ENCODE measurements at places on chromosomes 5 and 9.

- no peak for DNase-seq
Measured at GRCh38 chr5:118176146-118176545, 812.2 kb downstream of the DTWD2 start.

DNA sequence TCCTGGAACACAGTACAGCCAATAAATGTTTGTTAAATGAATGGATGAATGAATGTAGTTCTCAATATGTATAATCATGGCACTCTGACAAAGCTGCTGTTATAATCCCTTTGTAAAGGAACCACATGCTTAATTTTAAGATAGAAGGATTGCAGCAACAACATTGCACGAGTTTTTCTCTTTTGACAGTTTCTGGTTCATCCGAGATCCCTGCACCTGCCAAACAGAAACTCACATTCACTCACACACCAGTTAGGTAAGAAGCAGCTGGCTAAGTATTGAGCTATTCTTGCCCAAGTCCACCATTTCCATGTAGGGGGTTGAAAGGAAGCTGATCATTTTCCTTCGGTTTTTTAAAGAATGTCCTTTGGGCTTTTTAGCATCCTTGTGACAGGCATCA lies 133.7 kb upstream of the MAP1B start:
- no peak for DNase-seq

DNA sequence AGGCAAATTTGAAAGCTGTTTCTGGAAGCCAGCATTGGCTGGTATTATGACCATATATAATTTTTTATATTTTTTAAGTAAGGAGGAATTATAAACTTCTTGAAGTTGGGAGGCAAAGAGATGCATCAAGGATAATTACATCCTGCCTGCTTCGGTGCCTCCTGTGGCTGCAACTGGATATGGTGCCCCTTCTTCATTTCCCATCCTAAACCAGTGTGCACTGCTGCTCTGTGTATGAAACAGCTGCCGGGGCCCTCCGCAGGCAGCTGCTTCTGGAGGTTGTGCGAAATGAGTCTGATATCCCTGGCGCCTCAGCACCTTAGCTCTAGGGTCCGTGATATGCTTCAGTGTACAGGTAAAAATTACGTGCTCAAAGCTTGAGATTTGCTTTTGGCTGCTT lies 304.2 kb downstream of the ENC1 start:
- DNase-seq: no peak

DNA sequence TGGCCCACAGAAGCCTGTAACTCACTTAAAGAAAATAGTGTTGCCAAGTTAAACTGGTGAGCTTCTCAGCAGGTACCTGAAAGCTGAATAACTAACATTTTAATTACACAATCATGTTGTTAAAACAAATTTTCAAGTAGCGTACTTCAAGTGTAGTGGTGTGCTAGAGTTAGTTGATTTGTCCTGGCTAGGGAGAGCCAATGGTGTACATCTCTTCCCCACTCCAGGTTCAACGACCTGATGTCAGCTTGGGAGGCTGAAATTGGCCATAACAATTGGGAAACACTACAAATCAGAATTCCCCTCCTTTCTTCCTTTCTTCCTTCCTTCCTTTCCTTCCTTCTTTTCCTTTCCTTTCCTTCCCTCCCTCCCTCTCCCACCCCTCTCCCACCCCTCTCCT lies 295.3 kb upstream of the SLC24A2 start:
- no peak for DNase-seq

- DNase-seq: no peak
Measured at GRCh38 chr5:82813861-82814260, 263.3 kb downstream of the TMEM167A start.

DNA sequence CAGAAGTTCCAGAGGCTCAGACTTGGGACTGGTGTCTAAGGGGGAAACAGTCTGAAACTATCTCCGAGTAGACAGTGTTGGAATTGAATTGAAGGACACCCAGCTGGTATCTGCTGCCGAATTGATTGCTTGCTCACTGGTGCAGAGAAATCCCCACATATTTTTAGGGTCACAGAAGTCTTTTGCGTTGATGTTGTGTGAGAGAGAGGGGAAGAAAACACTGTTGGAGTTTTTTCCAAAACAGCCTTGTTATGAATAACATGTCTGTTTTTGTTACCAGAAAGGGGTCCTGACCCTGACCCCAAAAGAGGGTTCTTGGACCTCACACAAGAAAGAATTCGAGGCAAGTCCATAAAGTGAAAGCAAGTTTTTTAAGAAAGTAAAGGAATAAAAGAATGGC lies 81.3 kb downstream of the ALDH7A1 start:
- no peak for DNase-seq

DNA sequence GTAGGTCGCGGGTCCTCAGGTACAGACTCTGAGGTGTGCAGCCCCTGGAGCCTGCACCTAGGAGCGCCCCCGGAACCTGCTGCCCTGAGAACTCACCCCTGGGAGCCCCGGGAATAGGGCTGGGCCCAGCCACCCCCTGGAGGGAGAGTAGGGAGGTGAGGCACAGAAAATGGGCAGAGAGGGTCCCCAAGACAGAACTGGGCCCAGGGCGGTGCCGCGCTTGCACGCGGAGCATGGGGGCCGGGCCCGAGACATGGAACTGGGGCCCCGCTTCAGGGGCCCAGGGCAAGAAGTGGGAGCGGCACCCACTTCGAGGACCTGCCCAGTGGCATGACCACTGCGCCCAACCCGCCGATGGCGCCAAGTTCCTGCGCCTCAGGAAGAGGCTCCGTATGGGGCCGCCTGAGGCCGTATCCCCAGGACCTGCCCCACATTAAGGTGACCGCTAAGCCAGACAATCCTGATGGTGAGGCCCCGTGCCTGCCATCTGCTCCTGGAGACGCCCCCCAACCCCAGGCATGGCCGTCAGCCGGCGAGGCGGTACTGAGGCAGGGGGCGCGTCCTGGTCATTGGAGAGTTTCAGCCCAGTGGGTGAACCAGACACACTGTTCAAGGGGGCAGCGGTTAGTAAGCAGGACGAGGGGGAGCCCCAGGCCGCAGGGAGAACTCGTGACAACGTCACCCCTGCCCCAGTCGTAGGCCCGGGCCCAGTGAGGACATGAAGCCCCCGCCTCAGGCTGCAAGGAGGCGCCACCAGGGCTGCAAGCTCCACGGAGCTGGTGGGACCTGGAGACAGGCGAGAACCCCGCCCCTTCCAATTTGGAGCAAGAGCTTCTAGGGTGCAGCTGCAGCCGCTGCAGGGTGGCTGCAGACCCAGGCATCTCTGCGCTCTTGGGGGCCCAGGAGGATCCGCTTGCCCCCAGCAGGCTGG lies 89.5 kb upstream of the PUM3 start:
- DNase-seq: no peak

DNA sequence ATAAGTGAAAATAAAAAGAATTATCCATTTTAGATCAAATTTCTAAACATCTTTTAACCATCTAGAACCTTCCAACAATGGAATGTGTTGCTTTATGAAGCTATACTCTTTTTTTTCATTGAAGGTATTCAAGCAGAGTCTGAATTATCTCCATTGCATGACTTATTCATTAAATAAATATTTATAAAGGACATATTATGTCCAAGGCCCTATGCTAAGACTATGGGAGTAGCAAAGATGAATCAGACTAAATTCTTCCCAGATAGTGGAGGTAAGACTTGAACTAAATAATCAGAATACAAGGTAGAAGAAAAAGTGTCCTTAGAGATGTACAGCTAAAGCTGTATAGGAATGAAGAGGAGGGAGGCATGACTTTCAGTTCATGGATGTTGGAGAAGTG lies 215.5 kb upstream of the RGMB start:
- DNase-seq: no peak

- DNase-seq: no peak
Measured at GRCh38 chr9:69086312-69086711, 50.8 kb downstream of the FXN start.

DNA sequence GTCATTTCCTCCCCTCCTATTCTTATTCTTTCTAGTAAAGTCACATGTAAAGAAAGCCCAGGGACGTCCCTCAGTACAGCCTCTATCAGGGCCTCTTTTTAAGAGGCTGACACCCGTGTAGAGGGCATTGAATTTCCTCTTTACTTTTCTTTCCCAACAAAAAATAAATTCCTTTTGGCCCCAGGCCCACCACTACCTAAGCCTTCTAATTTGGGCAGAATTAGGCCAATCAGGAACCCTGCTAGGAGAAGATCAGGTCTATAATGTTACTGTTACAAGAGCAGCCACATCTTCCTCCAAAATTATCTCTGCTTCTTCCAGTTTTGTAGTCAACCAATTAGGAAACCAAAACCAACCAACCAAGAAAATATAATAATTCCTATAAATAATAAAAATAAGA lies 189.6 kb upstream of the NREP start:
- DNase-seq: no peak

- no peak for DNase-seq
Measured at GRCh38 chr9:237858-238345, 23.2 kb downstream of the DOCK8 start.

DNA sequence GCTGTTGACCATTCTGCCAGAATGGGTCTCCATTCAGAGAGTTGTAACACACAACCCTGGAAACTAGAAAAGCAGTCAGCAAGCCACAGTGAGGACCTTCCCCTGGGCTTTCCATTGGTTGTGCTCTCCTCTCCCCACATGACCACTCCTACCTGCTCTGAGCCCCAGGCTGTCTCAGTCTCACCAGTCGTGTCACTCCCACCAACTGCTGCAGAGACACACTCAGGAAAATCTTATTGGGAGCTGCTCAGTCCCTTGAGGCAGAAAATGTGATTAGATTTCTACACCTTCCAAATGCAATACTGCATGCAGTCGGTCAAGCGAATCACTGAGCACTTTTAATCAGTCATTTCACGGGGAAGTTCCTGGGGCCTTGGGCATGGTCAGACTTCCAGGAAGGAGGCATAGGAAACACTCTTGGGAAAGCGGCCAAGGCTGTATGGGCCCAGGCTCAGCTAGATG lies 284.2 kb upstream of the NMUR2 start:
- no peak for DNase-seq

DNA sequence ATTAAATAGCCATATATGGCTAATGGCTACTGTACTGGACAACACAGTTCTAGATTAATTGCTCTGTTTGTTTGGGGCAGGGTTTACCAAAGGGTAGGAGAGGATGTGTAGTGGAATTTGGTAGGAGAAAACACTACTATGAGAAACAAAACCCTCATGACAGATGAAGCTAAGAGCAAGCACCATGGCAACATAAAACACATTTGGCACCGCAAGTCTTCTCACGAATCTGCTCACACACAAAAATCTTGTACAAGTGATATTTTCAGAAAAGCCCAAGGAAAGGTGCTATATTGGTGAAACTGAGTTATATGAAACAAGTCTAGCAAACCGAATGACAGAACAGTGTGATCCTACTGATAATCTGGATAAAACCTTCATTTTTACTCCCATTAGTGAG lies 38.5 kb downstream of the CSF2 start:
- no peak for DNase-seq

- no peak for DNase-seq
Measured at GRCh38 chr5:113512341-113512740, 1.2 kb upstream of the YTHDC2 start.

DNA sequence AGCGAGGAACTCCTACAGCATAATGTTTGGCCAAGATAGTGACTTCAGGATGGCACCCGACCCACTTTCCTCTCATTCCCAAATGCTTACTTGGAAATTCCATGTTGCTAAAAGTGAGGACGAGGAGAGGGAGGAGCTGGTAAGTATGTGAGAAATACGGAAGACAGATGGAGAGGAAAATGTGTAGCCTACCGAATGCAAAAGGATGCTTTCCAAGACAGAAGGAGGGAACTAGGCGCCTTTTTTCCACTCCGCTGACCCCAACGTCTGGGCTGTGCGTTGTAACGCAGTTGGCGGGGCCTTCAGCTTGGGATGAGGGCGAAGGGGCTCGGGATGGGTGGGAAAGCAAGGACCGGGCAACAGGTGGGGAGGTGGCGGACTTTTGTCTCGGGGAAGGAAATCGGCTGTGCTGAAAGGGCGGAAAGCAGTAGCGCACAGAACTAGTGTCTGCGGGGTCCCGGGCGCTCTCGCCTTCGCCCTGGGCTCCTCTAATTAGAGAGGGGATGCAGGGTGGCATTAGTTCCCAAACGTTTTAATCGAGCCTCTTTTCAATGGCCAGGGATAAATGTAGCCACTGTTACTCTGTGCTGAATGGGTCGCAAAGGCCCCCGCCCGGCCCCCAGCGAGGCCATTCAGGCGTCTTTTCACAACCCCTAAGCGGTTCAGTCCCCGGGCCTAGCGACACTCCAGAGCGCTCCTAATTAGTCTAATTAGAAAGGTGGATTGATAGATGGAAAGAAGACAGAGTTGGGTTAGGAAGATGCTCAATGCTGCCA lies 12.6 kb downstream of the FOXD1 start:
- no peak for DNase-seq

- no peak for DNase-seq
Measured at GRCh38 chr9:137178201-137178938, 6.5 kb upstream of the TMEM210 start.

GRCh38 chr5:79845448-79846197 lies 145.4 kb downstream of the MTX3 start:
- peak; percentile 9 for DNase-seq

- no peak for DNase-seq
Measured at GRCh38 chr9:104958751-104959150, 30.8 kb upstream of the ABCA1 start.

DNA sequence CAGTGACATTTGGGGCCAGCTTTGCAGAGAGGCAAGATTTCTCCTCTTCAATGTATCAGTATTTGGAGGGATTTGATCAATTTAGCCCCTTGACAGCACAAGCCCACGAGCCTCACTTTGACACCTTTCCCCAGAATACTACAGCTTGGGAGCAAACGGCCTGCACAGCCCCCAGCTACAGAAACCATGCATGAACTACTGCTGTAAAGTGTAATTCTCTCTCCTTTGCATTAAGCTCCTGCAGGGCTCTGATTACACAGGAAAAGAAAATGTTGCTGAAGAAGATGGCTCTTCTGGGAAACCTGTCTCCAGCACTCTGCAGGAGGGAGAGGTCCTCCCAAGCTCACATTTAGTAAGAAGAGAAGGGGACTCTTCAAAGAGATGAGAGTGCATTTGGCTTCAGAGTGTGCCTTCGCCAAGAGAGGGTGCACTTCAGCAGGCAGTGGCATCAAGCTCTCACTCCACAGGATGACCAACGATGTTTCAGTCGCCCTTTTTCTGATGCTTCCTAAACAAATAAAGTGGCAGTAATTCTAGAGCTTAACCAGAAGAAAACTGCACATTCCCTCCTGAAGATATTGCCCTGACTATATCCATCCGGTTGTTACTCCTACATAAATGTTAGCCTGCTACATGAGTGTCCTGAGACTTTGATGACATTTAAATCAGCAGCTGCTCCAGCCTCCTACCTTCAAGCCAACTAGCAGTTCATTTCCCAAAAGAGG lies 272.2 kb downstream of the AUH start:
- DNase-seq: peak; percentile 33

All from GM12865 (cell line).